ENCODE measurements at places on chromosomes 7 and 10.

- DNase-seq = no peak
Measured at GRCh38 chr7:131540491-131541162, 15.8 kb downstream of the PODXL start.

DNA sequence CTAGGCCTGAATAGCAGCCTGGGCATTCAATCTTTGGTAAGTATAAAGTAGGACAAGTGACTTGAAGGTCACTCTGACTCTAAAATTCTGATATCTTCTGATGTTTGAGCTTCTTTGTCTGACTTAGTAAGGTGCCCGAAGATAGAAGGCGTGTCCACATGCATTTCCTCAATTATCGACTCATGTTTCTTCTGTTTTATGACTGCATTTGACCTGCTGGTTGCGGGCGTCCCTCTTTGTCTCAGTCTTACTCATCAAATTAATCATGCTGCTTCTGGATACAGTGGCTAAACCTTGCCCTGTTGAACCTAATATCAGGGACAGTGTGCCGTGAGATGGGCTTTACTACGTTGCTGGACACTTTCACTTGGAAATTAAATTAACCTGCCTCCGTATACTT lies 534.1 kb downstream of the SDK1 start:
- no peak for DNase-seq

DNA sequence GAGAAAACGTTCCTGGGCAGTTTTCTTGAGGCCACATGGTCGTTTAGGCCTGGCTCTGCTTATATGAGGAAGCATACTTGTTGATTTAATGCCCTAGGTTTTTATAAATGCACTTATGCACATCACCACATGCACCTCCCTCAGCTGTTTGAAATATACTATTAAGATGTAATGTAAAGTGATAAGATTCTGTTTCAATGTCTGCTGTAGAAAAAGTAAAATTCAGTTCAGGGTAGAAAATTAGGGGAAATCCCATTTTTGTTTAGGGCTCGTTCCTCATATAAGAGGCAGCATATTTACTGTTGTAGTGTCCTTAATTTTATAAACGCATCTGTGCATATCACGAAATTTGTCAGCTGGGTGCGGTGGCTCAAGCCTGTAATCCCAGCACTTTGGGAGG lies 7.8 kb upstream of the CAMK1D start:
- DNase-seq = no peak

DNA sequence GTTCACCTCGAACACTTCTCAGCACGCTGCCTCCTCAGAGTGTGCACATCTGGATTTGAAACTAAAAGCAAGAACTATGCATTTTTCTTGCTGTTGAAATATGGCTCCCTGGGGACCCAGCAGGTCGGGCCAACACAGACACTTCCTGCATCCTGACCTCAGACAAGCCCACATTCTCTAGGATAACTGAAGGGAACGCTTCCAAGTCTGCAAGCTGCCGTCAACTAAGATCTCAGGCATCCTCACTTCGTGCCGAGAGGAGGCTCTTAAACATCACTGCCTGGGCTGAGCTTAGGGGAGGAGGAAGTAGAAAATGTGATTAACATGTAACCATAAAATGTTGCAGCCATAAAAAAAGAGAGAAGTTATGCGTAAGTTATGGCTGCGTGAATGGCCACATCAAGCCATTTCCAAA lies 65.5 kb downstream of the PYROXD2 start:
- DNase-seq = no peak

DNA sequence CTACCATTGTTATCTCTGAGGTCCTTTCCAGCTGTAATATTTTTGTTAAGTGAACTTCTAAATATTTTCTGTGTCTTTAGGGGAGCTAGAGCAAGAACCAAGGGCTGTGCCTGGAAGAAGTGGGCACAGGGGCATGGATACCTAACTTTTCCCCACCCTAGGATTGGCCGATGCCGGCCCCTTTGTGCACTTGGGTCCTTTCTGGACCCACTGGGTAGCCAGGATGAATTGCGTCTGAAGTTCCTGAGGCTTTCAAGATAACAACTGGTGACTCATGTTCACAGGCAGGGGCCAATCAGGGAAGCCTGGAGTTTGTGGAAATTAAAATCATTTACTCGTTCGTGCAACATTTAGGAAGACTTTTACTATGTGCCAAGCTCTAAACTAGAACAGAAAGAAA lies 758 bp downstream of the DPCD start:
- no peak for DNase-seq

DNA sequence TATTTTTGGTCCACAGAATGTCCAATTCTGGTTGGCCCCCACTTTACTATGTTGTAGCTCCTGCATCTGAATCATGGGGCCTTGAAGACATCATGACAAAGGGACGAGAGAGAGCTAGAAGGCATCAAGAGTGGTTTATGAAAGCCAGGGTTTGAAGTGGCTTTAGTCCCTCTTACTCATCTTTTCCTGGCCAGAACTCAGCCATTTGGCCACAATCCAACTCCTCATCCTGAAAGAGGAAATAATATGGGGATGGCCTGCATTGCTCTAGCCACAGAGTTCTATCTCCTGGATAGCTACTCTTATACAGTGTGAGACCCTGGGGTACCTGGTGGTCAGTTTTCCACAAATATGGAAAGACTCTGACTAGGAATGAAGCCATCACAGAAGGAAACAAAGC lies 418.9 kb downstream of the XPNPEP1 start:
- DNase-seq = no peak

- DNase-seq = no peak
Measured at GRCh38 chr10:125734823-125735222, 15.3 kb downstream of the EDRF1 start.

GRCh38 chr7:27889800-27890199 lies 149.8 kb downstream of the TAX1BP1 start:
- no peak for DNase-seq

- no peak for DNase-seq
Measured at GRCh38 chr7:143487566-143487965, 9.9 kb downstream of the TAS2R41 start.

DNA sequence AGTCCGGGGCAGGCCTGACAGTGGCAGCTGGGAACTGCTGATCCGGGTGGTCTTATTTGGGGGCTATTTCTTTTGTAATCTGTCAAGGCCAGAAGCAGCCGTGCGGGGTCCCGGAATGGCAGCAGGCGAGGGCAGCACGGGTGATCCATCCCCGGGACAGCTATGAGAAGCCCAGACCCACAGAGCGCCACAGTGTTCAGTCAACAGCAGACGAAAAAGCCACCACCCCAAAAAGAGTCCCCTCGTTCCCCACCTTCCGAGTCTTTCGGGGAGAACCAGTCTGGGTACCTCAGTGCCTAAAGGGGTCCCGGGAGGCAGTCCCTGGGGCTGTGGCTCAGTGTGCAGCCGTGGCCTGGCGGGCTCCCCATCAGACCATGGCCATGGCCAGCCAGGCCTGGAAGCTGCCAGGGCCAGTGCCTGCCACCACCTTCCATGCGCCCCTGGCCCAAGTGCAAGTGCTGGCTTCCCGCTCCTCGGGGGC lies 125.1 kb upstream of the KCTD7 start:
- no peak for DNase-seq

- DNase-seq = no peak
Measured at GRCh38 chr10:63260103-63260859, 127.2 kb downstream of the NRBF2 start.

GRCh38 chr10:47040681-47041080 lies 129.5 kb downstream of the PTPN20 start:
- no peak for DNase-seq

DNA sequence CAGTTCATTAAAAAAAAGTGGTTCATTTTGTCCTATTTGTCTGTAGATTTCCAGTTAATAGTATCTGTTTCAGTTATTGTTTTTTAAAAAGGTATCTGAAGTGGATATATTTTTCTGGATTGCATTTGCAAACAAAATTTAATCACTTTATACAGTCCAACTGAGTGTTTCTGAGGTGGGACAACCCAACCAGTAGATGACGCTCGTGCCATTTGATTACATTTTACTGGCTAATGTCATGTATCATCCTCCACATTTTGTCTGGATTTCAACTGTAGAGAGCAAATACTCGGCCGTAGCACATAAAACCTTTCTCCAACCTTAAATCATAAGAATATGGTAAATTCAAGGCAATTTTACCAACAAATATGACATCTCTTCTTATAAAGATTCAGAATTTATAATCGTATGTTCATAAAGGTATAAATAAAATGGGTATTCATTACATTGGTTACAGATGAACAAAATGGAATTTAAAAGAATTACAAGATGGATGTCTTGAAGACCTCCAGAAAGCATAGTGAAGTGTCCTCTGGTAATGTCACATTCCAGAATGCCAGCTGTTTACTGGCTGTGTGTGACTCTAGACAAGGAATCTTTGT lies 789.0 kb downstream of the PHTF2 start:
- DNase-seq = peak; percentile 42

- no peak for DNase-seq
Measured at GRCh38 chr10:96548589-96548988, 34.9 kb upstream of the TLL2 start.

GRCh38 chr7:152076940-152077933 lies 51.8 kb downstream of the GALNT11 start:
- DNase-seq = no peak

DNA sequence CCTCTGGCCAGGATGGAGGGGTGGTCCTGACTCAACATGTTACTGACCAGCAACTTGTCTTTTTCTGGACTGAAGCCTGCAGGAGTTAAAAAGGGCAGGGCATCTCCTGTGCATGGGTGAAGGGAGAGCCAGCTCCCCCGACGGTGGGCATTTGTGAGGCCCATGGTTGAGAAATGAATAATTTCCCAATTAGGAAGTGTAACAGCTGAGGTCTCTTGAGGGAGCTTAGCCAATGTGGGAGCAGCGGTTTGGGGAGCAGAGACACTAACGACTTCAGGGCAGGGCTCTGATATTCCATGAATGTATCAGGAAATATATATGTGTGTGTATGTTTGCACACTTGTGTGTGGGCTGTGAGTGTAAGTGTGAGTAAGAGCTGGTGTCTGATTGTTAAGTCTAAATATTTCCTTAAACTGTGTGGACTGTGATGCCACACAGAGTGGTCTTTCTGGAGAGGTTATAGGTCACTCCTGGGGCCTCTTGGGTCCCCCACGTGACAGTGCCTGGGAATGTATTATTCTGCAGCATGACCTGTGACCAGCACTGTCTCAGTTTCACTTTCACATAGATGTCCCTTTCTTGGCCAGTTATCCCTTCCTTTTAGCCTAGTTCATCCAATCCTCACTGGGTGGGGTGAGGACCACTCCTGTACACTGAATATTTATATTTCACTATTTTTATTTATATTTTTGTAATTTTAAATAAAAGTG lies 6.0 kb downstream of the PLAU start:
- DNase-seq = no peak

DNA sequence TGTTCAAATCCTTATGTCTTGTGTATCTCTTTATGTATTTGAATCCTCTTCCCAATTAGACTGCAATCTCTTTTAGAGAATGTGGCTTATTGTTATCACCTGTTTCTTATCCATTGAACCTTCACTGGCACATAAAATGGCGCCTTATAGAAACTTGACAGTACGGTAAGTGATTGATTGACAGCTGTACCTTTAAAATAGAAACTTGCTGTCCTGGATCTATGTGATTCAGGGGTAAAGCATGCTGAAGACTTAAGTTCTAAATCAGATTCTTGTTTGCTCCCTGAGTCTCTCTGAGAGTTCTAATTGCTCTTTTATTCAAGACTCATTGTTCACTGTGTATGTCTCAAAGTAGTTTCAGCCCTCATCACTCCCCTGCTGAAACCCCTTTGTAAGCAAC lies 91.3 kb downstream of the CACNB2 start:
- DNase-seq = no peak

- DNase-seq = no peak
Measured at GRCh38 chr7:9608560-9608959, 1175.2 kb downstream of the NXPH1 start.

DNA sequence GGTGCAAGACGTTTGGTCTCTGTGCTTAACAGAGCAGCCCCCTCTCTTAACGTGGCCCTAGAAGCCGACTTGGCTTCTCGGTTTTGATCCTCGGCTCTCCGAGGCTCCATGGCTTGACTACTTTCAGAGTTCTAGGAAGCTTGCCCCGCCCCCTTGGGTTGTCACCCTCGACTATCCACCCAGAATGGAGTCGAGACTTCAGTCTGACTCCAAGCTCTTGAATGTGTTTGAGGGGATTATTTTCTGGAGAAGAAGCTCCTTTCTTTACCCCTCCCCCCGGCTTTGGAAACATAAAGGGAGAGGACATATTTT lies 448 bp downstream of the SEC24C start:
- DNase-seq = no peak

- no peak for DNase-seq
Measured at GRCh38 chr10:51507476-51507875, 191.9 kb downstream of the CSTF2T start.

GRCh38 chr7:82335927-82336326 lies 107.7 kb downstream of the CACNA2D1 start:
- peak; percentile 100 for DNase-seq

DNA sequence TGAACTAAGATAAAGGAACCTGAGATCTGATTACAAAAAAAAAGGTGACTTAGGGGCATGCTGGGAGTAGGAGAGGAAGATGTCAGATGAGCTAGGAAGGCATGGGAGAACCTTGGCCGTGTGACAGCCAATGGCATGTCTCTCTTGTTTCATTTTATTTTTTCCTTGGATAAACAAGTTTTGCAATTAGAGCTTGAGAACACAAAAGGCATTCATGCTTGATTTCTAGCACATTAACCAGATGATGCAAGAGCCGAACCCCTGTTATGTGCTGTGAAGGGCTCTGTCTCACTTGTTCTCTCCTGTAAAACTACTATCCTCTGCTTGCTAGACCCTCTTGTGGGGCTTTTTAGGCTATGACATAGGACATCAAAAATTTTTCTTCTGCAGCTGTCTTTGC lies 134.3 kb upstream of the ASAH2 start:
- no peak for DNase-seq

GRCh38 chr7:98133181-98133580 lies 26.5 kb downstream of the LMTK2 start:
- no peak for DNase-seq

DNA sequence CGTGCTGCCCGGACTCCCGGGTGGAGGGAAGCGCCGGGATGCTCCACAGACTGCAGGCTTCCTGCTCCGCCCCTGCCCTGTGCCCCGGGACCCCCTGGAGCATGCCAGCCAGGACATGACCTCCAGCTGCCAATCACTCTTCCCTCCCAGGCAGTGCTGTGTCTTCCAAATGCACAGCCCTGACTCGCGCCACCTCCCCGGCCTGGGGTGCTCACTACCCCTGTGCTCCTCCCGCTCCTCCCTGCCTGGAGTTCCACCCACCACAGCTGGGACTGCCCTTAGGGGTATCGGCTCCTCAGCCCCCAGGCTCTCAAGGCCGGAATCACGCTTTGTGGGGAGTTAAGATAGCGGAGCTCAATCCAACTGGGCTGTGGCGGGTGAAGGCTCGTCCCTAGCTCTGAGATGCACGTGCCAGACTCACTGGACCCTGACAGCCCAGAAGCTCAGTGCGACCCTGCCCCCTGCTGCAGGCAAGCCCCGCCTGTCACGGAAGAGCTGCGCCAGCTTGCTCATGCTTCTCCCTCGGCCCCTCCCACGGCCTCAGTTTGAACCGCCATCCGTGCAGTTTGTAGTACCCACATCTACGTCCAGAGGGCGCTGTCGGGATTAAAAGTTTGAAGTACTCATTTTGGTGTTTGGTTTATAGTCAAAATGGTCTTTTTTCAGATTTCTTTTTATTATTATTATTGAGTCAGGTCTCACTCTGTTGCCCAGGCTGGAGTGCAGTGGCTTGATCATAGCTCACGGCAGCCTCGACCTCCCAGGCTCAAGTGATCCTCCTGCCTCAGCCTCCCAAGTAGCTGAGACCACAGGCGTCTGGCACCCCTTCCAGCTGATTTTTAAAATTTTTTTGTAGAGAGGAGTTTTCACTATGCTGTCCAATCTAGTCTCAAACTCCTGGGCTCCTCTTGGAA lies 142.5 kb upstream of the TCERG1L start:
- peak; percentile 13 for DNase-seq

- DNase-seq = no peak
Measured at GRCh38 chr7:84161398-84161797, 33.2 kb downstream of the SEMA3A start.

GRCh38 chr7:68840991-68841390 lies 757.3 kb upstream of the AUTS2 start:
- DNase-seq = no peak
